ENCODE measurements at places on chromosomes 7 and 10. TPM values are rescaled to one million over a fixed set of nuclear protein-coding genes. Genes with fewer than 3 reads are reported as not detected.
A peak's percentile ranks its signal among the peaks of the same experiment; 100 is the strongest.

The ITIH2 gene
- total RNA-seq: not detected

The BNIP3 gene
- 33.0 TPM for total RNA-seq

DNA sequence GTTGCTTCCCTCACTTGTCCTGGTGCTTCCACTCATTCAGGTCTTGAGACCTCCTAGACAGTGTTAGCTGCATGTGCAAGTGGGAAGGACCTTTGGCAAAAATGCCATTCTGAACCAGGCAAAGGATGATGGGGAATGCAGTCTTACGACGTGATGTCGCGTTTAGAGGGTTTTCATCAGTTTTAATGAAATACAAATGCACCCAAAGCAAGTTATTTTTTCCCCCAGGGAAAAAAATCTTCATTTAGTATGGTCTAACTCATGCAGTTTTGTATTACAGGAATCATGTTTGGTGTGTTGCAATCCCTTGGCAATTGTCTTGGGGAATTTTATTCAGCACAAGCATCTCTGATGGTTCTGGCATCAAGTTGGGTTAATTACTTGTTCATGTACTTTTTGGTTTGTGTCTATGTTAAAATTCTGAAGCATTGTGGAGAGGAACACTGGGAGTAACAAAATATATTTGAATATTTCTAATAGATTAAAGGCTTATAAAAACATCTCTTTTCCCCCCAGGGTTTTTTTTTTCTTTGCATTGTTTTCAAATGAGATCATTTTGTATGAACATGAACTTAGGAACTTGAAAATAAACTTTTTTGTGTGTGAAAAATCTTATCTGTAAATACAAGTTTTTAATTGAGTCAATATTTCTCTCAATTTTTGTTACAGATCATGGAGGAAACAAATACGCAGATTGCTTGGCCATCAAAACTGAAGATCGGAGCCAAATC lies 188.9 kb downstream of the BICC1 start:
- no peaks in the 10 kb centered on the region for H3K27me3 ChIP-seq
- H3K4me1 ChIP-seq: no peaks in the 10 kb centered on the region
- no peaks in the 10 kb centered on the region for H3K36me3 ChIP-seq
- peak overlapping the region; percentile 2 for H3K27ac ChIP-seq
- no peak for DNase-seq

DNA sequence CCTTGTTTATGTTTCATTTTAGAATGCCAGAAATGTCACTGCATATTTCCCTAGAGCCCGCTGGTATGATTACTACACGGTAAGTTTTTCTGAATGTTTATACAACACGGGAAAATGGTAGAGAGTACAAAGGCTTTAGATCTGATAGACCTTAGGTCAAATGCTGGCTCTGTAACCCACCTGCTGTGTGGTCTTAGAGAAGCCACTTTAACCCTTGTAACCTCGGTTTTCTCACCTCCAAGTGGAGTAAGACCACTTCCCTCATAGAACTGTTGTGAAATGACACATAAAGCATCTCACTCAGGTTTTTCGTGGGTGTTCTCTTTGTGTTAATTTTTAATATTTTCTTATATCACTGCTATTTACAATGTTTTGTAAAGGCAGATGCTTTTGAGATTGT lies 13.9 kb upstream of the MGAM2 start:
- no peak for DNase-seq
- no peaks in the 10 kb centered on the region for H3K4me1 ChIP-seq
- H3K27me3 ChIP-seq: no peaks in the 10 kb centered on the region
- no peak overlapping the region for H3K4me3 ChIP-seq

GRCh38 chr10:110686949-110687348 lies 42.8 kb downstream of the RBM20 start:
- no peaks in the 10 kb centered on the region for H3K27me3 ChIP-seq
- H3K36me3 ChIP-seq: no peaks in the 10 kb centered on the region
- no peak for DNase-seq
- no peaks in the 10 kb centered on the region for H3K4me1 ChIP-seq
- no peak overlapping the region for H3K27ac ChIP-seq
- no peak overlapping the region for H3K4me3 ChIP-seq

GRCh38 chr10:24737001-24737400 lies 13.3 kb upstream of the ARHGAP21 start:
- no peak overlapping the region for H3K27ac ChIP-seq
- no peak overlapping the region for H3K4me3 ChIP-seq
- H3K4me1 ChIP-seq: peaks cover 6% of the 10 kb centered on the region
- no peak for DNase-seq
- H3K36me3 ChIP-seq: no peaks in the 10 kb centered on the region
